Activated T-helper 1 cell treated with anti-CD3 and anti-CD28 coated beads, Interleukin-12 subunit alpha, Interleukin-12 subunit beta, Interleukin-2, Interleukin-4 antibody, amounts not matched to agents 30 ng/mL and 10 ng/mL and 1 ng/mL, durations not matched to agents 14 hours and 24 hours and 36 hours (primary cell): ENCODE measurements at places on chromosomes 4 and X. TPM values are rescaled to one million over a fixed set of nuclear protein-coding genes. Genes with fewer than 3 reads are reported as not detected.
A peak's percentile ranks its signal among the peaks of the same experiment; 100 is the strongest.

The PDCL2 gene
- not detected in 2 replicates for total RNA-seq

DNA sequence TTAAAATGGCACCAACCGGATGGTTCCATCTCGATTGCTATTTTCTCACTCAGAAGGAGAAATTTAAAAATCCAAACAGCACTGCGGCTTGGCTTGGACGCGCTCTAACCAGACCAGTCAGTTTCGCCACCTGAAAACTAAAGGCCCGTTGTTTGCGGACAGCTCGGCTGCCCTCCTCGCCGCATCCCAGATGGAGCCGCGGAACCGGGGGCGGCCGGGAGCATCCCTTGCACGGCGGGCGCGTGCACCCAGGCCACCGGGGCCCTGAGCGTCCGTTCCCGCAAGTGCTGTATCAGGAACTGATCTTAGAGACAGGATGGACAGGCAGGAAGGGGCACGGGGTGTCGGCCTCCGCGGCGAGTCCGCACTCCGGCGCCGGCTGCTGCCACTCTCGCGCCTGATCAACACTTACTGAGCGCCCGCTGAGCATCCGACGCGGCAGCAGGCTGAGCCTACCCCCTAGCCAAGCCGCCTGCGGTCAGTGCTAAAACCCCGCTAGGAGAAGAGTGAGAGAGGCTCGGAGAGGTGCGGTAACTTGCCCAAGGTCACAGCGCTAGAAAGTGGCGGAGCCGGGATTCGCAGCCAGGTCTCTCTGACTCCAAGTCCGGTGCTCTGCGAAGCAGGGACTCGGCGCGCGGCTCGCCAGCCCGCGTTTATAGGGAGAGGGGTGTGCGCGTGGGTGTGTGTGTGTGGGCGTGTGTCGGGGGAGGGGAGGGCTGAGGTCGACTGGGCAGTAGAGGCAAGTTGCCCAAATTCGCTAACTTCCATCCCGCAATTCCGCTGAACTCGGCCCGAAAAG, at the start of gene CITED1:
CITED1 (minus strand) TSS at position 629 of the 799 bp plus-strand sequence. CDS start 3,045 bp downstream, outside the sequence.
- H3K36me3 ChIP-seq, result no peaks in the 10 kb centered on the region
- H3K27me3 ChIP-seq, result peaks cover 52% of the 10 kb centered on the region
- peak within 1 kb of the TSS; percentile 83 for H3K4me3 ChIP-seq
- DNase-seq, result no peak

GRCh38 chr4:150561143-150561737, 20.7 kb upstream of the MAB21L2 start:
- no peaks in the 10 kb centered on the region for H3K4me1 ChIP-seq
- H3K27me3 ChIP-seq, result no peaks in the 10 kb centered on the region
- no peak for DNase-seq
- H3K27ac ChIP-seq, result no peak overlapping the region

The NWD2 gene
- total RNA-seq, result not detected in 2 replicates

DNA sequence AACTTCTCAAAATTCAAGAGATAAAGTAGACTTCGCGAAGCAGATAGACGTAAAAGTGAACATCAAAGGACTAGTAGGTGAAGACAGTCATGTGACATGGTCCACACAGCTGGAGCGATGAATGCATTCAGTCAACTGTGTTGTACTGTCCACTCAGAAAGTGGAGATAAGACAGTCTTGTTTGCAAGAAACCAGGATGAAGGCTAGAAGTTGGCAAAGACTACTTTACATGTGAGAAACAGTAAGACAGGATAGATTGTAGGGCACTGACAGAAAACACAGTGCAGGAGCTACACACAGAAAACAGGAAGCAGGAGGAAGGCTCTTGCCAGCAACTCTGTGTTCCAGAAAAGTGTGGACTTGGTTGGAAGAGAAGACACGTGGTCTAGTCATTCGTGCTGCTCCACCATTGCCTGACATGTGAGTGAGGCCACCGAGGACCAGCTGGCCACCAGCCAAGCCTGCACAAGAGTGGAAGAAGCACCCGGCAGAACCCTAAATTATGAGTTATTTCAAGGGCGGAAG, 78.9 kb downstream of the FAT1 start:
- no peaks in the 10 kb centered on the region for H3K4me1 ChIP-seq
- no peak for DNase-seq
- no peak overlapping the region for H3K4me3 ChIP-seq
- H3K36me3 ChIP-seq, result no peaks in the 10 kb centered on the region
- H3K27me3 ChIP-seq, result no peaks in the 10 kb centered on the region

- H3K27me3 ChIP-seq, result peaks cover 11% of the 10 kb centered on the region
- H3K36me3 ChIP-seq, result no peaks in the 10 kb centered on the region
- H3K27ac ChIP-seq, result no peak overlapping the region
- no peak overlapping the region for H3K4me3 ChIP-seq
Measured at GRCh38 chr4:121913667-121914066, 38.2 kb downstream of the TRPC3 start.
